Stimulated activated CD4-positive, alpha-beta T cell treated with anti-CD3 and anti-CD28 coated beads, Interleukin-1b, Interleukin-23, amount 100 ng/mL, for 1 hour (primary cell): ENCODE measurements at places on chromosomes 13 and 19.

DNA sequence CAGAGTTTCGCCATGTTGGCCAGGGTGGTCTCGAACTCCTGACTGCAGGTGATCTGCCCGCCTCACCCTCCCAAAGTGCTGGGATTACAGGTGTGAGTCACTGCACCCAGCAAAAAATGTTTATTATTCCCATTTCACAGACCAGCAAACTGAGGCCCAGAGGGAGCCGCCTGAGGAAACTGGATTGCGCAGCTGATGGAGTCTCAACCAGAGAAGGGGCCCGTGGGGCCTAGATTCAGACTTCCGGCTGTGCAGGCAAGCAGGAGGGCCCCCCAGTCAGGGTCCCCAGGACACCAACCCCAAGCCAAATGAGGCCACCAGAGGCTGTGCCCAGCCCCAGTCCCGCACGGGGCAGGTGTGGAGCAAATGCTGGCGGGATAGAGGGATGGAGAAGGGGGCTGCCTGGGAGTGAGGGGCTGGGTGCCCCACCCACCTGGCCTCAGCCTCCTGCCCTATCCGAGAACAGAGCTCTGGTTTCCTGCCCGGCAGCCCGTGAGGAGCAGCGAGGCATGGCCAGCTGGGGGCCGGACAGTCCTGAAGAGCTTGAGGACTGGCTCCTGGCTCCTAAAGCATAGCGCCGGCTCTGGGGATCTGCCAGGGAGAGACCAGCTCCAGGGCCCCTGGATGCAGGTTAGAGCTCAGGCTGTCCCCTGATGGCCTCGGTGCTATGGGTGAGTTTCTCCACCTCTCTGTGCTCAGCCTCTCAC lies 22.0 kb downstream of the MISP start:
- no peak for DNase-seq

- no peak for DNase-seq
These were observed 12.4 kb downstream of the TMEM272 start for GRCh38 chr13:51832471-51833152.

DNA sequence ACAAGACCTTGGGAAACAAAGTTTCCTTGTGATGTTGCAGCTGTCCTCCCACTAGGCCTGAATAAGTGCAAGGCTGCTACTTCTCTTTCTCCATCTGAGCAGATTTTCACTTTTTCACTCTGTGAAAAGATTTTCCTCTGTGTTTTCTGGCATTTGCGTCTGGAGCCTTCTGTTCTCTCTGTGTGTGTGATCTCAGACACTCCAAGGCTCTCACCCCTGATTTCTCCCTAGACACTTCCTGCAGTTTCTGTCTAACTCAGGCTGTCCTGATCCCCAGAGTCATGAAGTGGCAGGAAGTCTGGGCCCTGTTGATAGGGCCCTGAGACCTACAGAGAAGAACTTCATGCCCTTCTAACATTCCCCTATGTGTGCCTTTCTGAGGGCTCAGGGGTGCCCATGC lies 37.2 kb downstream of the SIGLEC7 start:
- DNase-seq, result no peak

GRCh38 chr13:30376426-30377311 lies 45.6 kb upstream of the UBE2L5 start:
- DNase-seq, result peak; percentile 35

- no peak for DNase-seq
These were observed 186.8 kb downstream of the PRR20E start for GRCh38 chr13:57353831-57354230.
